ENCODE measurements at places on chromosomes 3 and 15.

DNA sequence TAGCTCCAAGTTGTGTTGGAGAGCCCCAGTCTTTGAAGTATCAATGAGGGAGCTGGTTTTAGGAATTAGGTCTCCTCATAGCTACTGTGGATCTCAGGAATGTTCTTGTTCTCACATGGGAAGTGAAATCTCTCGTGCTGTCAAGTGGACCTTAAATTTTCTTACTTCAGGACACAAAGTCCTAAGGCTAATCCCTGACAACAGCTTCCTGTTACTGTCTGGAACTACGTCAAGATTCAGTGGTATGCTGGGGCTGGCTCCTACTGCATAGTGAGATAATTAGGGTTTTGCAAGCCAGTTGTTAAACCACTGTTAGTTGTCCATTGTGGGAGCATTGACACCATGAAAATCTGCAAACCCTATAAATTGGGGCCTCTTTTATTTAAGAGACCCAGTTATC lies 22.8 kb downstream of the MESP1 start:
- no peak for DNase-seq

- DNase-seq: no peak
These were observed 56.1 kb downstream of the SYN2 start for GRCh38 chr3:12060139-12060845.

- DNase-seq: no peak
These were observed 16.9 kb downstream of the C3orf22 start for GRCh38 chr3:126541628-126542339.

GRCh38 chr3:193943851-193944517 lies 192.0 kb upstream of the HES1 start:
- no peak for DNase-seq

- no peak for DNase-seq
These were observed 60.2 kb downstream of the CORO2B start for GRCh38 chr15:68638953-68639515.

- DNase-seq: no peak
These were observed 17.2 kb upstream of the CRABP1 start for GRCh38 chr15:78322724-78323521.

DNA sequence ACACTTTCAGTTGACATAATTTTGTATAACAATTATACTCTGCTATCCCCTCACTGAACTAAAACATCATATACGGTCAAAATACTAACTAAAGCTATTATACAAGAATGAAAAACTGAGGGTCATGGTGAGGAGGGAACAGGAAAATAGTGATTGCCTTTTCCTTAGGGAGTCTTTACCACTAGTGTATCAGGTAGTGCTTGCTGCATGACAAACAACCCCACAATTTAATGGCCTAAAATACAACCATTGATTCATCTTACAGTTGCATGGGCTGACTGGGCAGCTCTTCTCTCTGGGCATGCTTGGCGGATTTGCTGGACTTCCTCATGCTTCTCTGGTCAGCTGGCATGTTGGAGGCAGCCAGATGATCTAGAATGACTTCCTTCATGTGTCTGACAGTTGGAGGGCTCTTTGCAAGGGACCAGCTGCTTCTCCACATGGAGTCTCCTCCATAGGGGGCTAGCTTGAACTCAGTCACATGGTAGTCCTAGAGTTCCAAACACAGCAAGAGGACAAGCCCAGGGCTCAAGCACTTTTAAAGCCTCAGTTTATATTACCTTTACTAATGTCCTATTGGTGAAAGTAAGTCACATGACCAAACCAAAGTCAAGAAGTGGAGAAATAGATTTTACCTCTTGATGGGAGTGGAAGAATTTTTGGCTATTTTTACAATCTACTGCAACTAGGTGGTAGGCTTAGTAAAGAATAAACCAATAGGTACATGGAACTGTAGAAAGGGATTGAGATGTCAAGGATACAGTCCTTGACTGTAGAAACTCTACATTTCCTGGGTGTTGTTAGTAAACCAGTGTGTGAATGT lies 18.8 kb downstream of the THAP10 start:
- DNase-seq: no peak

- DNase-seq: no peak
These were observed 31.0 kb upstream of the ADAMTS17 start for GRCh38 chr15:100372739-100373119.

DNA sequence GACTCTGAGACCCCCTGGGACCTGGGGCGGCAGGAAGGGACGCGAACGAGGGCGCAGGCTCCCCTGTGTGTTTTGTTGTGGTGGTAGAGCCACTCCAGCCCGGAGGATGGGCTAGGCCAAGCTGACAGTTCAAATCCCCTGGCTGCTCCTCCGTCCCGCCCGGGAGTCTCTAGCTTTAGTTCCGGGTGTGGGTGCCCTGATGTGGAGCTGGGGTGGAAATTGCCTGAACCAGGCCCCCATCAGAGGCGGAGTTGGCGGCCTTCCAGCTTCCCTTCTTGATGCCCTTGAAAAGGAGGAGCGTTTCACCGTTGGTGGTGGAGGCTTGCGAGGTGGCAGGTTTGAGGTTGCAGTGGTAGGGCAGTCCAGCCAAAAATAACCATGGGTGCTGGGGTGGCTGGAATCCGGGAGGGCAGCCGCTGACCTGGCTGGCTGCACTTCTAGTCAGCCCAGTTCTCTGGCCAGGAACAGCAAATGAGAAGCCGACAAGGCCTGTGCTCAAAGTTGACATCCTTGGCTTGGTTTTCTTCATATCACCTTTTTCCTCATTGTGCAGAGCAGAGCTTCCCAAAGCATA lies 817 bp downstream of the CLK3 start:
- peak; percentile 46 for DNase-seq

- no peak for DNase-seq
These were observed 288.0 kb upstream of the TLE3 start for GRCh38 chr15:70385711-70386110.

- DNase-seq: no peak
These were observed 109.7 kb upstream of the HACD2 start for GRCh38 chr3:123694366-123695087.

DNA sequence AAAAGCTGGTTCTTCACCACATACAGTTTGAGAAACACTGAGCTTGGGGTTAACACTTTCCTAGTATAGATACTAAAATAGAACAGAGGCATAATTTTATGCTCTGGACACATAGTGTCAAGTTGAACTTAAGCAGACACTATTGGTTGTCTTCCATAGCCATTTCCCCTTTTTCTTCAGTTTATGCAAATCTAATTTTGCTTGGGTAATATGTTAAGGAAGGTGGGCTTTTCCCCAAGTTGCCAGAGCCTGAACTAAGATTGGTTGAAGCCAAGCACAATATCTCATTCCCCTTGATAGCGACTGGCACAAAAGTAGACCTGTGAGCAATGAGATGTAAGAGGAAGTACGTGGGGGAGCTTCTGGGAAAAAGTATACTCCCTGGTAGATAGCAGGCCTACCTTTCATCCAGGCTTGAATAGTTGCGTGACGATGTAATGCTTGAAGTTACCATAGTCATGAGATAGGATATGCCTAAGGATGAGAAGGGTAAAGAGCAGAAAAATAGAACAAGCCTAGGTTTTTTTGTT lies 4.5 kb upstream of the POPDC2 start:
- no peak for DNase-seq

DNA sequence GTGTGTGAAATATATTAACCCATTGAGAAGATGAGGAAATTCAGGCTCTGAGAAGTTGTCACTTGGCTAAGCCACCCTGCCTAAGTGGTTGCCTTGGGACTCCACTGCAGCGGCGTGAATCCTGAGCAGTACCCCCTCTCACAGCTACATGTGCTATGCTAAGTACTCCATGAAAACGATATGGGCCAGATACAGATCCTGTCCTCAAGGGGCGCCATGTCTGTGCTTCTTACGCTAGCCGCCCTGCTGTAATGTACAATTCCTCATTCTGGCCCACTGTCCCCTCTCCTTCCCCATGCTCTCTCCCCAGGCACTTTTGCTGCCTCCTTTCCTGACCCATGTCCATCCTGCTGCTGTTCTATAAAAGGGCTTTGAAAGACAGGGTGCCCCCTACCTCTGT lies 140.3 kb downstream of the FEZF2 start:
- DNase-seq: no peak

- no peak for DNase-seq
These were observed 246.4 kb downstream of the RBMS3 start for GRCh38 chr3:29527246-29527645.

GRCh38 chr3:116947809-116948208 lies 238.2 kb downstream of the TUSC7 start:
- no peak for DNase-seq

DNA sequence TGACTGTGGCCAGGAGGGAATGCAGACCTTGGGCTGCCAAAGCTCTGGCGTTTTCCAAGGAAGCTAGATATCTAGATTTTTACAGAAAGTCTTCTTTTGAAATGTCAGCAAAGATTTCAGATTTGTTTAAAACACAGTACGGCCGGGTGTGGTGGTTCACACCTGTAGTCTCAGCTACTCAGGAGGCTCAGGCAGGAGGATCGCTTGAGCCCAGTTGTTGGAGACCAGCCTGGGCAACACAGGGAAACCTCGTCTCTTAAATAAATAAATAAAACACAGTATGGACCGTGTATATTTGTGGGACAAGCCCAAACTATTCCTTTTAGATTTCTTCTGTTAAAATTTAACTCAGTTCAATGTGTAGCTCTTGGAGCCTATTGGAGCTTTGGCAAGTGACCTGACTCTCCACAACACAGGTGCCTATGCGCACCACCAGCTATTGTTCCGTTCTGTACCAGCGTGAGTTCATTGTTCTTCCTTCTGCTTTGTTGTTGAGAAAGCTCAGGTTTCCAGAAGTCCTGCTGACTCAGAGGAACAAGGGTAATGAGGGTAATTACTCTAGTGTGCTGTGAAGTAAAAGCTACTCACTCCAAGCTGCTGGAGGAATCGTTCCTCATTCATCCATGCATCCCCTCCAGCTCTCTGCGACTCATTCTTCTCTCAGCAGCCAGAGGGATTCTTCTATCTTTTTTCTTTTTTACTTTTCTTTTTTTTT lies 73.1 kb upstream of the SLC6A6 start:
- DNase-seq: no peak

All from SW 1271 (cell line).